ENCODE measurements at places on chromosomes 3 and 15. TPM values are rescaled to one million over a fixed set of nuclear protein-coding genes. Genes with fewer than 3 reads are reported as not detected.
A peak's percentile ranks its signal among the peaks of the same experiment; 100 is the strongest.

TICRR gene
- total RNA-seq, result 2.2 TPM

DNA sequence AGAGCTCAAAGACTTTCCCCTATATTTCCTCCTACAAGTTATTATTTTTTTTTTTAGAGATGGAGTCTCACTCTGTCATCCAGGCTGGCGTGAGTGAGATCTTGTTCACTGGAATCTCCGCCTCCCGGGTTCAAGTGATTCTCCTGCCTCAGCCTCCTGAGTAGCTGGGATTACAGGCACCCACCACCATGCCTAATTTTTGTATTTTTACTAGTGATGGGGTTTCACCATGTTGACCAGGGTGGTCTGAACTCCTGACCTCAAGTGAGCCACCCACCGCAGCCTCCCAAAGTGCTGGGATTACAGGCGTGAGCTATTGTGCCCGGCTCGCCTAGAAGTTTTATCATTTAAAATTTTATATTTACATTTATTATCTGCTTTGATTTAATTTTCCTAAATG lies 5.9 kb downstream of the AKAP13 start:
- H3K4me1 ChIP-seq, result peaks cover 4% of the 10 kb centered on the region

- no peaks in the 10 kb centered on the region for H3K4me1 ChIP-seq
- H3K27me3 ChIP-seq, result no peaks in the 10 kb centered on the region
- DNase-seq, result no peak
- no peak overlapping the region for H3K4me3 ChIP-seq
- no peaks in the 10 kb centered on the region for H3K36me3 ChIP-seq
Measured at GRCh38 chr3:110813541-110813940, 258.1 kb upstream of the NECTIN3 start.

GRCh38 chr15:64713592-64713991 lies 61.8 kb downstream of the RBPMS2 start:
- no peaks in the 10 kb centered on the region for H3K27me3 ChIP-seq
- no peak for DNase-seq
- peaks cover 12% of the 10 kb centered on the region for H3K4me1 ChIP-seq
- no peak overlapping the region for H3K4me3 ChIP-seq

GRCh38 chr15:82880704-82881103 lies 71.3 kb downstream of the WHAMM start:
- DNase-seq, result no peak
- H3K27me3 ChIP-seq, result no peaks in the 10 kb centered on the region
- no peaks in the 10 kb centered on the region for H3K36me3 ChIP-seq
- H3K4me3 ChIP-seq, result no peak overlapping the region

KLHL6 gene
- total RNA-seq, result 1.5 TPM

DNA sequence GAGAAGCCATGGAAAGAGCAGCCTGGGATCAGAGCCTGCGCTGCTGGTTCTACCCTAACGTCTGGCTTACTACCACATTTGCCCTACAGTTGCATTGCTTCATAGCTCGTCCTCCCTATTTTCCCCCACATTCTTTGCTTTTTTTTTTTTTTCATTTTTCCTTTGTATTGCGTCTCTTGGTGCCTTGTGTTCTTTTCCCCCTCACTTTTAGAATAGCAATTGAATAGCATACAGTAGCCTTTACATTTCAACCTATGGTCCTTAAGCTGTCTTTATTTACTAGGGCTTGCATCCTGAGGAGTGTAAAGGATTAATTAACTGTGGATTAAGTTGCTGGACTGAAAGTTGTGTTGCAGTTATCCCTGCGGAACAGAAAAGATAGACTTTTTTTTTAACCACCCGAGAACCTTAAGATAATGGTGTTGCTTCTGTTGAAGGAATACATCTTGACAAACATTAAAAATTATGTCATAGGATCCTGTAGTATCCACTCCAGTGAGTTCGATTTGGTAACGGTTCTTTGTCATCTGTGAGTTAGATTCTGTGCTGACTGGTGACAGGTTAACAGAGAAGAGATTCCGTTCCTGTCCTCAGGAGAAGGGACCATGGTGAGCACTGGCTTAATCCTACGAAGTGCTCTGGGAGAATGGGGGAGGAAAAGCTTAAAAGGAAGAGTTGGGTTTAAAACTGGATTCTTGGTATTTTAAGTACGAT lies 417.4 kb upstream of the NAALADL2 start:
- H3K4me1 ChIP-seq, result peaks cover 3% of the 10 kb centered on the region
- H3K27me3 ChIP-seq, result no peaks in the 10 kb centered on the region
- no peaks in the 10 kb centered on the region for H3K36me3 ChIP-seq
- DNase-seq, result peak; percentile 71
- H3K27ac ChIP-seq, result peak overlapping the region; percentile 99

- peaks cover 3% of the 10 kb centered on the region for H3K4me1 ChIP-seq
- no peak overlapping the region for H3K27ac ChIP-seq
- H3K27me3 ChIP-seq, result no peaks in the 10 kb centered on the region
- no peak overlapping the region for H3K4me3 ChIP-seq
- DNase-seq, result no peak
Measured at GRCh38 chr15:22794621-22795167, 8.2 kb downstream of the NIPA1 start.

DNA sequence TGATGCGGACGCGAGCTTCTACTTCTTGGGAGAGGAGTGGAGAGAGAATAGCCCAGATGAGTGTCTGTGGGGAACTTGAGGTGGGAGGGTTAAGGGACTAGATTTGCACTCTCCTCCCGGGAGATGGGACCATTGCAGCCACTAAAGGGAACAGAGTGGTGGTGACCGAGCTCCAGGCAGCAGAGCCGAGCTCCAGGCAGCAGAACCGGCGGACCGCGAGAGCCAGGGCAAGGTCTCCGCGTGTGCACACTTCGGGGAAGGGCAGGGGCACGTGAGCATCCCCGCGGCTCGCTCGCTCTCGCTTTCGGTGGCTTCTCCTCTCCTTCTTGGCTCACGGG lies 1.1 kb downstream of the IGDCC3 start:
- DNase-seq, result peak; percentile 30
- H3K4me1 ChIP-seq, result peaks cover 21% of the 10 kb centered on the region
- H3K4me3 ChIP-seq, result peak overlapping the region; percentile 64
- H3K36me3 ChIP-seq, result peaks cover 28% of the 10 kb centered on the region
- H3K27me3 ChIP-seq, result peaks cover 28% of the 10 kb centered on the region

DNA sequence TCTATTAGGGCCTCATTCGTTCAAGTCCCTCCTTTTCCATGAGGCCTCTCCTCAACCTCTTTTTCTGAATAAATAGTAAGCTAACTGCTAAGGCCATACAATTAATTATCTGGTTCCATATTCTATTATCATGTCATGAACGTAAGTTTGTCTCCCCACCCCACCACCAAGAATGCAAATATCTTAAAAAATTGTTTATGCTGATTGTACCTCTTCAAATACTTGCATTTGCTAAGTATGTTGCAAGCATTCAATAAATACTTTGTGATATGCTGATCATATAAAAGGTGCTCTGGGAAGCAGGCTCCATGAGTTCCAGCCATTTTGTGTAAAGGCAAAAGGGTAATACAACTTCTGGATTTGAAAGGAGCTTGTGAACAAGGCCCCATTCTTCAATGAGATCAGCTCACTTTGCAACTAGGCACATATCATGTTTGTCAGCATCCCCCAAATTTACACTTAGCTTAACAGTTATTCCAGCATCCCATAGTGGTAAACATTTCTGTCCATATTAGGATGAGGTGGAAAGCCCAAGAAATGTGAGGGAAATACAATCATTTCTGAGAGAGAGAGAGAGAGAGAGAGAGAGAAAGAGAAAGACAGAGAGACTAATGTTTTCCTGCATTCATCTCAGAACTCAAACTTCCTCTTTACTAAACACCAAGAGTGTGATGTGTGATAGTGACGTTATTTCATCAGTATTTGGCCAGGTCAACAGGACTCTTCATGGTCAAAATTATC lies 33.2 kb downstream of the SLC12A8 start:
- H3K36me3 ChIP-seq, result no peaks in the 10 kb centered on the region
- no peaks in the 10 kb centered on the region for H3K4me1 ChIP-seq
- no peak for DNase-seq
- no peak overlapping the region for H3K27ac ChIP-seq
- no peak overlapping the region for H3K4me3 ChIP-seq

DNA sequence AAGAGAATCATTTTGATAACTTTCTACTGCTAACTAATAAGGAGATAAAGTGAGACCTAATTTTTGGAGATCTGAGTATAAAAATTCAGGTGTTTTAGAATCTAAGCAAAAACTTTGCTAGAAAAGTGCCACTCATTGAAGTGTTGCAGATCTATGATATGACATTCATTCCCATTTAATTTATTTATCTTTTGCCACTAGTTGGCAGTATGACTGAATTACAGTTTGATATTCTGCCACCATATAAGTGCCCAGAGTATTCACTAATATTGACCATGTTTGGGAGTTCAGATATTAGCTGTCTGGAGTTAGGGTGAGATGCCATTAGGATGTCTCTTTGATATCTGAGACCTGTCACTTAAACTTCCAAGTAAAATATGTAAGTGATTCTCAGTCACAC lies 251.3 kb upstream of the GBE1 start:
- no peak for DNase-seq
- no peaks in the 10 kb centered on the region for H3K36me3 ChIP-seq
- no peaks in the 10 kb centered on the region for H3K27me3 ChIP-seq
- no peak overlapping the region for H3K4me3 ChIP-seq

CCRL2 gene
- 0.53 TPM for total RNA-seq

DNA sequence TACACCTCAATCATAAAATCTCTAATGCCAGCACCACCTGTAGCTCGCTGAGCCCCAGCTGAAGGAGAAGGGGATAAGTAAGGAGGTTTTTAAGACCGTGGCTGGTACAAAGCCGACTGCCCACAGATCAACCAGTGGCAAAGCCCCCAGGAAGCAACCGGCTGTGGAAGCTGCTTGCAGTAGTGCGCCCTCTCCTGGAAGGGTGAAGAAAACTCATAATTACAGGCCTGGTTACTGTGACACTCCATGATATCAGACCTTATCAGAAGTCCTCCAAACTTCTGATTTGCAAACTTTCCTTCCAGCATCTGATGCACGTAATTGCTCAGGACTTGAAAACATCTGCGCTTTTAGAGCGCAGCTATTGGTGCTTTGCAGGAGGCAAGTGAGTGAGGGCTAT lies 63.1 kb upstream of the MCTP2 start:
- no peak overlapping the region for H3K27ac ChIP-seq
- H3K36me3 ChIP-seq, result no peaks in the 10 kb centered on the region
- DNase-seq, result no peak
- H3K27me3 ChIP-seq, result no peaks in the 10 kb centered on the region
- H3K4me3 ChIP-seq, result no peak overlapping the region

DNA sequence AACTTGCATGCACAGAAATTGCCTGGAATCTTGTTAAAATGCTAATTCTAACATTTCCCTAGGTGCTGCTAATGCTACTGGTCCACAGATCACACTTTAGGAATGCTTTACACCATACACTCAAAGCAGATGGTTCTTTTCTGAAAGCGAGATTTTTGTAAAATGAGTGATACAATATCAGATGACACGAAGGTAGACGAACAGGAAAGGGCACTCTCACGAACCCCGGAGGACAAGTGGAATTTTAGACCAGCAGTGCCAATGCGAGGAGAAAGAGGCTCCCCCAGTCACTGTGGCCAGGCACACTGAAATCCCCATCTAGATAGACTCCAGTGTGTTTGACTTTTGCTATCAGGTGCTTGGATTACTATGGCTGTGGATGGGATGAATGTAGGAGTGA lies 21.0 kb downstream of the FAIM start:
- no peaks in the 10 kb centered on the region for H3K4me1 ChIP-seq
- H3K36me3 ChIP-seq, result peaks cover 20% of the 10 kb centered on the region
- no peaks in the 10 kb centered on the region for H3K27me3 ChIP-seq
- no peak overlapping the region for H3K4me3 ChIP-seq
- DNase-seq, result no peak

Data from muscle of leg (tissue), 16 donors.